Vagina (tissue), 2 donors: ENCODE measurements at places on chromosomes 12 and 14.

- DNase-seq, result no peak
Measured at GRCh38 chr14:26121181-26121580, 476.7 kb downstream of the NOVA1 start.

DNA sequence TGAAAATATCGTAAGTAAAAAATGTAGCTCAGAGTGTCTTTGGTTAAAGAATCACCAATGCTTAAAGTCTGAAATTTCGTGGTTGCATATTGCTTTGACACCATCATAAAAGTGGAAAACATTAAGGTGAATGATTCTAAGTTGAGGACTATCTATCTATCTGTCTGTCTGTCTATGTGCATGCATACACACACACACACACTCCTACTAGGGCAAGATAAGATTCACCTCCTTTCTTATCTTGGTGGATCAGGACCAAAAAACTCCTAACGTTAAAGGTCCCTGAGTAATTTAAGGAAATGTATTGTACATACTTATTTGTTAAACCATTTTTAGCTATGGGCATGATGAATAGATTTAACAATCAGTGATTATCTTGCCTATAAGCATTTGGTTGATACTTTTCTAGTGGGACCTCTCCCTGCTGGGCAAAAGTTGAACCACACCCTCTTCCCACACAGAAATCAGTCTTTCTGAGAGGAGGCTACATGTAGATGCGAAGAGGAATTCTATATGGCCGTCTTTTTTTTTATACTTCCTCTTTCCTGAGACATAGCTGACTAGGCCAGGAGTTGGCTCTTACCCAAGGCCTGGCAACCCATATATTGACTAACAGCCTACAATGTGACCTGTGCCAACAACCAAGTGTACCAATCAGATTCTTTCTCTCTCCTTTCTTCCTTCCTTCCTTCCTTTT is 19.3 kb upstream of the LLPH start:
- DNase-seq, result no peak

DNA sequence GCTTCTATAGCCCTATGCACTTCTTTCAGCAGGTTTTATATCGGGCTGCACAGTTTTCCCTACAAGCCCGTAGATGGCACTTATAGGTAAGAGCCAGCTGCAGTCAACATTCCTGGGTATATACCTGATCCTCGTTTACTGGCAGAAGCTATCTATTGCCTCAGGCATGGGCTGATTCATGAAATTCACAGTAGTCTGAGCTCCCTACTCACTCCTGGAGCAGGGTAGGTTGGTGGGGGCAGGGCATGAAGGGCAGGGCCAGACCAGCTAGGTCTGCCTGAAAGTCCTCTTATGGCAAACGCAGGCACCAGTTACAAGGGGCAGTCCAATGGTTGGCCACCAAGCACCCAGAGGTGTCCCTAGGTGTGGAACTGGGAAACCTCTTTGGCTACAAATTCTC is 345.8 kb downstream of the RPS29 start:
- no peak for DNase-seq

DNA sequence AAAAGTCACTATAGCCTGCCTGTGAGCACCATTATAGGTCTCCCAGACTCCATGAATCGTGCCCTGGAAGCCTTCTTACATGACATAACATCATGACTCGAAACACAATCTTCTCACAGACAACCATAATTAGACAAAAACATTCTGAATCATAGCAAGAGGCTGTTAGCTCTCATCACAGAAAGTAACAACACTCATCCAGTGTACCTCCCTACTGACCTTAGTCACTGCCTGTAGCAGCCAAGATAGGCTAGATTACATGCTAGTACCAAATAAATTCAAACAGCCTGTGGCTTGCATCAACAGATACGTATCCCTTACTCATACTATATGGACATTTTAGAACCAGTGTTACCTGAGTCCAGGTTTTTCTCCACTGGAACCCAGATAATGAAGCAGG is 663.8 kb upstream of the FOXG1 start:
- DNase-seq, result no peak

DNA sequence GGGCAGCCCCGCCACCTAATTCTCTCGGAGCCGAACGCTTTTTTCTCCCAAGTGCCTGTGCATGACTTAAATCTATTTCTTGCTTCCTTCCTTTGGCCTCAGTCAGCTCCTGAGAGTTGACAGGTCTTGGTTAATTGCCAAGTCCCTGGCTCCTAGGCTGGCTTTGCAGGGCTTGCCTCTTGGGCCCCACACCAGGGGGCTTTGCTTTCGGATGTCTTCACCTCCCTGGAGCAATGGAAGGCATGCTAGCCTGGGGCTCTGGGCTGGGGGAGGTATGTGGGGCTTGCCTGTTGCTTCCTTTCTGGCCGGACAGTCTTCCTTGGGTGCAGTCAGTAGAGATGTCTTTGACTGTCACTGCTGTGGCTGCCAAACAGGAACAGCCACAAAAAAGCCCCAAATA is 2.2 kb upstream of the KRT80 start:
- no peak for DNase-seq

- DNase-seq, result no peak
Measured at GRCh38 chr12:50066402-50066801, 9.0 kb downstream of the ASIC1 start.

- no peak for DNase-seq
Measured at GRCh38 chr14:58947156-58947555, 241.3 kb upstream of the DAAM1 start.

- DNase-seq, result no peak
Measured at GRCh38 chr12:95326445-95326844, 108.8 kb downstream of the VEZT start.

- DNase-seq, result no peak
Measured at GRCh38 chr12:67655829-67656228, 7.3 kb downstream of the DYRK2 start.

DNA sequence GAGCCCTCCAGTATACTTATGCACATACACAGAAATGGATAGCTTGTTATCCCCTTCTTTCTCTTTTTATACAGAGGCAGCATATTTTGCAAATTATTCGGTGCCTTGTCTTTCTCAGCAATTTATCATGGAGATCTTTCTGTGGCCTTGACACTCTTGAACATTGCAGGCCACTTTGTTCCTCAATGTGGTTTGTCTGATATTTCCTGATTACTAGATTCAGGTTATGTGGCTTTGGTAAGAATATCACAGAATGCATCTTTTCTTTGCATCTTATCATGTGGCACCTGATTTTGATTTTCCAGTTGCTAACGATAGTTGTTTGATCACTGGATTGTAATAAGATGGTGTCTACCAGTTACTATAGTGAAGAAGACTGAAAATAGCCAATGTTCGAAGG is 7.1 kb upstream of the SNRPF start:
- DNase-seq, result no peak

- DNase-seq, result no peak
Measured at GRCh38 chr14:26905229-26905628, 307.4 kb upstream of the NOVA1 start.

DNA sequence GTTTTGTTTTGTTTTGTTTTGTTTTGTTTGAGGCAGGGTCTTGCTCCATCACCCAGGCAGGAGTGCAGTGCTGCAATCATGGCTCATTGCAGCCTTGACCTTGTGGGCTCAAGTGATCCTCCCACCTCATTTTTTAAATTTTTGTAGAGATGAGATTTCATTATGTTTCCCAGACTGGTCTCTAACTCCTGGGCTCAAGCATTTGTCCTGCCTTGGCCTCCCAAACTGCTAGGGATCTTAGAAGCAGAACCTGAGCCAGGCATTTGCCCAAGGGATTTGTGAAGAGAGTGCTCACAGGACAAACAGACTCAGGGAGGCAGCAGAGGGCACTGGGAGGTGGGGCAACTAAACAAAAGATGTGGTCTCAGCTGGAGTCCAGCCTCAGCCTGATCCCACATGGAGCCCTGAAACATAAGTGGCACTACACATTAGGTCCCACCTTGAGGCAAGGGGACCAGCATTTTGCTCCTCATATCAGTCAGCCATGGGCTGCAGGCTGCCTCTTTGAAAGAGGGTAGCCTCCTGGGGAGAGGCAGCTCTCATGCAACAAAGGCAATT is 86.2 kb upstream of the CMKLR1 start:
- DNase-seq, result no peak

DNA sequence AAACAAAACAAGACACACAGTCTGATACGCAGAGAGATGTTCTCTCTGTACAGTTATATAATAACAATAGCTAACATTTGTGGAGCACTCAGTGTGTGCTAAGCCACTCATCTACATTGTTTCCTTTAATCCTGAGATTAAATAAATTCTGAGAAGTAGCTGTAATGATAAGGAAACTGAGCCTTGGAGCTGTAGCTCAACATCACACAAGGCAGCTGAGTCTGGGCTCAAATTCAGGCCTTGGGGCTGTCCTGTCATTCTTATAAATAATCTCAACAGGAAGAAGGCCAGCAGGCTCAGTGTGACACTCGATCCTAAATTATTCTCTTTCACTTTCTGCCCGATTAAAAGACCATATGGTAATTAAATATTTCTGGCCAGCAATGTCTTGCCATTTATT is 24.5 kb downstream of the CDKN1B start:
- no peak for DNase-seq

DNA sequence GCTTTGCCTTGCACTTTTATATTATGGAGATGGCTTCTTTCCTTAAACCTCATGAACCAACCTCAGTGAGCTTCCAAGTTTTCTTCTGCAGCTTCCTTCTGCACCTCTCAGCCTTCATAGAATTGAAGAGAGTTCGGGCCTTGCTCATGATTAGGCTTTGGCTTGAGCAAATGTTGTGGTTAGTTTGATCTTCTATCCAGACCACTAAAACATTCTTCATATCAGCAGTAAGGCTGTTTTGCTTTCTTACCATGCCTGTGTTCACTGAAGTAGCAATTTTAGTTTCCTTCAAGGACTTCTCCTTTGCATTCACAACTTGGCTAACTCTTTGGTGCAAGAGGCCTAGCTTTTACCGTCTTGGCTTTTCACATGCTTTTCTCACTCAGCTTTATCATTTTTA is 125.4 kb downstream of the SNAPC1 start:
- no peak for DNase-seq

GRCh38 chr14:37230551-37231194 is 32.9 kb downstream of the MIPOL1 start:
- DNase-seq, result no peak

- peak; percentile 77 for DNase-seq
Measured at GRCh38 chr12:52293926-52294325, 2.6 kb upstream of the KRT81 start.

GRCh38 chr12:26551385-26551784 is 281.6 kb downstream of the ITPR2 start:
- DNase-seq, result no peak

- no peak for DNase-seq
Measured at GRCh38 chr12:100382338-100382737, 25.5 kb downstream of the SLC17A8 start.
